ENCODE measurements at places on chromosomes 3 and 15. TPM values are rescaled to one million over a fixed set of nuclear protein-coding genes. Genes with fewer than 3 reads are reported as not detected.

GRCh38 chr3:164030194-164030593 lies 1048.1 kb downstream of the SI start:
- DNase-seq = no peak
- H3K4me3 ChIP-seq = no peak overlapping the region
- H3K36me3 ChIP-seq = no peaks in the 10 kb centered on the region
- no peak overlapping the region for H3K27ac ChIP-seq

- peaks cover 2% of the 10 kb centered on the region for H3K4me1 ChIP-seq
- peak; percentile 60 for DNase-seq
- no peak overlapping the region for H3K4me3 ChIP-seq
- H3K27me3 ChIP-seq = no peaks in the 10 kb centered on the region
Observed at GRCh38 chr15:58870451-58870850, 63.0 kb downstream of the SLTM start.

DNA sequence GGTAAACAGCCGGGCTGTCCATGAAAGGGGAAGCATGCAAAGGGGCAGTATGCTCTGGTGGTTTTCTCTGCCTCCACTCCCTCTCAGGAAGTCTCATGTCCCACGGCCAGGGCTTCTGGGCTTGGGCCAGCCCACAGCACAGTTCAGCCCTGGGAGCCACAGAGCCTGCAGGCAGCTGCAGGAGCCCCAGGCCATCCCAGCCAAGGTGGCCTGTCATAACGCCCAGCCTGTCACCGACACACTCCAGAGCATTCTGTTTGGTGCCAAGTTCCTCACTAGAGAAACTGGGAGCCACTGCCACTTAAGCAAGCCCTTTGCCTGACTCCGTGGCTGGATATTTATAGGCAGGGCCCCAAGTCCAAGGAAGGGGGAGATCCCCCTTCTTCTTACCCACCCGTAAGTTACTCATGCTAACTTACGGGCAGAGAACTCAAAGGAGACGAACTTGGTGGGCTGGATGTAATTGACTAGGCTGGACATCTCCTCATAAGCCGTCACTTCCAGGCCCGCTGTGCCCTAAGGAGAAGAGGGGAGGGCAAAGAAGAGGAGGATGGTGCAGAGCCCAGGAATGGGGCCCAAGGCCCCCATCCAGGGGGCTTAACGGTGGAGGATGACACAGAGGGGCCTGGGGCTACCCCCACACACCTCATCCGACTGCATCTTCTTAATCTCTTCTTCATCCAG lies 11.7 kb downstream of the PLCB2 start:
- no peak overlapping the region for H3K4me3 ChIP-seq
- no peak overlapping the region for H3K27ac ChIP-seq
- no peaks in the 10 kb centered on the region for H3K36me3 ChIP-seq
- H3K4me1 ChIP-seq = no peaks in the 10 kb centered on the region

DNA sequence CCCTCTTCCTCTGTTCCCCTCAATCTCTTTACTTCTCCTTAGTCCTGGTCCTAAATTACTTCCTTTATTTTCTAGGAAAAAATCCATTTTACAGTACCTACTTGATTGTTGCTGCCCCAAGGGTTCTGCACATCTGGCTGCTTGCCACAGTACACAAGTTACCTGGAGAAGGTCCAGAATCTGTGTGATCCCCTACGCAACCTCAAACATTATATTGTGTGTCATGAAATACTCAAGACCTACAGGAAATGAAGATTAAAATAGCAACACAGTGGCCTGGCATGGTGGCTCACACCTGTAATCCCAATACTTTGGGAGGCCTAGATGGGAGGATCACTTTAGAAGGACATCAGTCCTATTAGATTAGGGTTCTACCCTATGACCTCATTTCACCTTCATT lies 48.7 kb downstream of the PRKAR2A start:
- no peaks in the 10 kb centered on the region for H3K27me3 ChIP-seq
- H3K27ac ChIP-seq = no peak overlapping the region
- no peak for DNase-seq
- H3K4me3 ChIP-seq = no peak overlapping the region

DNA sequence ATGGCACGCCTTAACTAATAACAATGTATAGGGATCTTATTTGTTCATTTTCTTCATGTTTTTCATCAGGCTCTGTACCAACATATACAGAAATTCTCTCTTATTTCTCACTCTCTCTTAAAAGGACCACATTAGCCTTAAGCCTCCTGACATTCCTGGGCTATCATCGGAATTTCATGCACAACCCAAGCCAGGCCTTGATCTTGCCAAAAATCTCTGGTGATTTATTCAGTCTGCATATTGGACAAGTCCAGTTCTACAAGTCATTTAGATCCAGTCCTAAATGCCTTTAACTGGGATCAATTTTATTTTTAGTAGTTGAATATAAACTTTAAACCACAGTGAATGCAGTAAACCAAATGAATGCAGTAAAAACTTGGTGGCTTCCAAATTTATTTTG lies 385.4 kb downstream of the MECOM start:
- DNase-seq = no peak
- no peak overlapping the region for H3K4me3 ChIP-seq
- H3K36me3 ChIP-seq = no peaks in the 10 kb centered on the region
- H3K27me3 ChIP-seq = no peaks in the 10 kb centered on the region

DNA sequence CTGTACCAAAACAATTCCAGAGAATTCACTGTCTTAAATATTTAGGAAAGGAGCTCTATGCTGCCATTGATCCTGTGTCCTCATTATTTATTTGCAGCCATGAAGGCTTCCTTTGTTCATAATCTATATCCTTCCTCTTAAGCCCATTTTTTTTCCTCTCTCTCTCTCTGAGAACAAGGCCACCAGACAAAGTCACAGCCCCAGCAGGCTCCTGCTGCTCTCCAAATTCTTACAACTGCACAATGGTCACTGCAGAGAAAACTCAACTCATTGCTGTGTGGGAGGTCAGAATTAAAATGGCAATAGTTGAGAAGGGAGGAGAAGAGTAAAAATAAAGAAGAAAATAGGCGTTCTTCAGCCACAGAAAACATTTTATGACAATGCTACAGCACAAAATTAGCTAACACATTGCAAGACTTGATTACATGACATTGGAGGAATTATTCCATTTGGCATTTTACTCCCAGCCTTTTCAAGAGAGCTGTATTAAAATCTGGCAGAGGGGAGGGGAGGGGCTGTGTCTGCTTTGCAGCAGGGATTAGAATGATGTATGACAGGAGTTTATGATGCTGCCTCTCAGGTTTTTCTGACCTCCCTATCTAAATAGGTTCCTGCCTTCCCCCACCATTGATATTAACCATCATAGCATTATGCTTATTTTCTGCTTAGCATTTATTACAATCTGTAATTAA lies 399.7 kb upstream of the THBS1 start:
- no peak for DNase-seq
- peak overlapping the region; percentile 100 for H3K27ac ChIP-seq
- H3K4me3 ChIP-seq = no peak overlapping the region
- H3K4me1 ChIP-seq = peaks cover 20% of the 10 kb centered on the region

PLEKHO2 gene
- total RNA-seq = 19.0 TPM

THPO gene
- not detected for total RNA-seq

TMCO5A gene
- total RNA-seq = not detected

KIF15 gene
- 10.8 TPM for total RNA-seq

ADAMTS9 gene
- 1.1 TPM for total RNA-seq

Measured in IMR-90 (cell line).